ENCODE measurements at places on chromosomes 11 and 22.

- DNase-seq, result no peak
Measured at GRCh38 chr11:131474947-131475346, 104.5 kb downstream of the NTM start.

GRCh38 chr22:42365111-42365865 lies 66.9 kb downstream of the NFAM1 start:
- no peak for DNase-seq

DNA sequence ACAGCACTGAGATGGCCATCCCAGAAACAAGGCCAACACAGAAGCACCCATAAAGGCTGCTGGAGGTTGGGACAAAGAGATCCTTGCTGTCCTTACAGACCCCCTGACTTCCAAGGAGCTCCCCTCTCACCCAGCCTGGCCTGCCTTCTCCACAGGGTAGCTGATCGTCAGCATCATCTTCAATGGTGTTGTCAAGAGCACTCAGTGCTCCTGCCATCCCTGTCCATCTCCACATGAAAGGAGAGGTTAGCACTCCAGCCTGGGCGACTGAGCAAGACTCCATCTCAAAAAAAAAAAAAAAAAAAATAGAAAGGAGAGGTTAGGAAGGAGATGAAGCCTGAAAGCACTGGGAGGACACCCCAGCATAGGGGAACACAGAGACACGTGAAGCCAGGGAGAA lies 2.1 kb upstream of the POU2AF3 start:
- no peak for DNase-seq

DNA sequence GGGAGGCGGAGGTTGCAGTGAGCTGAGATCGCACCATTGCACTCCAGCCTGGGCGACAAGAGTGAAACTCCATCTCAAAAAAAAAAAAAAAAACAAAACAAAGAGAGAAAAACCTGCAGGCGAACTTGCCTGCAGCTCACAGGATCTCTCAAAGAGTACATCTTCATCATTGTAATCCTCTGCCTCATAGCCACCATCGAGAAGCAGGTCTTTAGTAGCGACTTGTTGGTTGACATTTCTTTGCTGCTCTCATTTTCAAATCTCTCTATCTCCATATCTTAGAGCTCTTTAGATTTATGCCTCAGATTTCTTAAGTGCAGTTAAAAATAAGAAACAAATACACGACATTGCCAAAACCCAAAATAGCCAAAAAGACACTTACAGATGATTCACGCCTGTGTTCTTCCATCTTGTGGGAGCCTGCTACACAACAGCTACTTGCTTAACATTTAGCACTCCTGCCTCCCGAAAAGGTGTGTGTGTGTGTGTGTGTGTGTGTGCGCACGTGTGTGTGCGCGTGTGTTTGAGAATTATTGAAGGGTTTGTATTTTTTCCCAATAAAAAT lies 14.6 kb downstream of the FAM227A start:
- no peak for DNase-seq

GRCh38 chr22:37684803-37685615 lies 1.1 kb upstream of the NOL12 start:
- DNase-seq, result no peak

DNA sequence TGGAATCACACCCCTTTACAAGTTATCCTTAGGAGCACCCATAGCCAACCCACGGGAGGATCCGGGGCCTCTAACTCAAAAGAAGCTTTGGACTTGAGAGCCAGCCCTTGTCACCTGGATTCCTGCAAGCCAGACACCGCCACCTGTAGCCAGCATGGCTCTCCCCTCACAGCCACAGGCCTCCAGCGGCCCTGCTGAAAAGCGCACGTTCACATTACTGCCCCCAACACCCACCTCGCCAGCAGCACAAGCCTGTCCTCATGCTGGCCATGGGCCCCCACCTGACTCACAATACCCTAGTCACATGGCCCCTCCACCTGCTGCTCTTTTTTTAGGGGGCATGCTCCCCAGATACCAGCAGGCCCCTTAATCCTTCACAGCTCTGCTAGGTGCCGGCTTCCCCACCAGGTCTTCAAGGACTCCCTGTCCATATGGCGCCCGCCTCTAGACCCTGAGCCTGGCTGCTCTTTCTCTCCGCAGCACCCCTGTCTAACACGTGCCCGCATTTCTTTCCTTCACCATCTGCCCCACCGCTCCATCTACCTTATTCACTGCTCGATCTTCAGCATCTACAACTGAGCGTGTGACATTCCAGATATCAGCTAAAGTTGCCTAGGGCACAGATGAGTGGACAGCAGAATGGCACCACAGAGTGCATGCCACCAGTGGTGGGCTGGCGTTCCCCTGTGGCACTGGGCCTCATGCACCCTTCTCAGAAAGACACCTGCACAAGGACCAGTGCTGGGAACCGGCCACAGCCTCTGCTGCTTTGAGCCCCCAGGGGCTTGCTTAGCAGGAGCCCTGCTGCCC lies 6.6 kb downstream of the CARS1 start:
- no peak for DNase-seq

GRCh38 chr11:57777969-57778317 lies 16.3 kb downstream of the CTNND1 start:
- DNase-seq, result no peak

GRCh38 chr11:17985517-17985916 lies 27.3 kb downstream of the SERGEF start:
- no peak for DNase-seq

GRCh38 chr11:84594602-84595001 lies 1032.5 kb downstream of the DLG2 start:
- no peak for DNase-seq

GRCh38 chr22:33569018-33569417 lies 351.3 kb downstream of the LARGE1 start:
- DNase-seq, result no peak

- DNase-seq, result peak; percentile 82
Measured at GRCh38 chr22:33909075-33909458, 11.2 kb downstream of the LARGE1 start.

DNA sequence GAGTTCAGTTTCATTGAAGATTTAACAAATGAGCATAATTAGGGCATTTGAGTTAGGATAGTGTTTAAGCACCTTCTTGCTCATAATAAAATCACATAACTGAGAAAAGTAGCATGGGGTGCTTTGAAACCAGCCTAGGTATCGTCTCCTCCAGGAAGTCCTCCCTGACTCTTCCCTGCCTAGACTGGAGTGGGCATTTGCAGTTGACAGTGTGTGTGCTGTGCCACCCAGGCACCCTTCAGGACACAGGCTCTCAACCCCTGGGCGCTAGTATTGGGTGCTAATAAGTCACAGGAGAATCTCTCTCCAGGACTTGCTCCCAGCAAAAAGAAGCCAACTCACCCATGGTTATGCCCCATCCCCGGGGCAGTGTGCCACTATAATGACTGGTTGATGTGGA lies 584.1 kb downstream of the INSC start:
- no peak for DNase-seq

DNA sequence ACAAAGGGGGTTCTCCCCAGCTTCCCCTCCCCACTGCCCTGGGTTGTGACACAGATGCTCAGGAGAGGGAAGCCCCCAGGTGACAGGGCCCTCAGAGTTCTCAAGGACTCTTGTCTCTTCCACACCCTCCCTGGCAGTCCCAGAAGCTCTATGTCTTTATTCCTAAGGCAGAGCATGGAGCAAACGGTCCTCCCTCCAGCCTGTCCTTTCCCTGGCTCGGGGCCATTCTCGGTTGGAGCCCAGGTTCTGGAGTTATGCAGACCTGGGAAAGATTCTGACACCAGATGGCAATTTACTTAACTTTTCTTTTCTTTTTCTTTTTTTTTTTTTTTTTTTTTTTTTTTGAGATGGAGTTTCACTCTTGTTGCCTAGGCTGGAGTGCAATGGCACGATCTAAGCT lies 186.6 kb downstream of the CEP164 start:
- DNase-seq, result no peak

DNA sequence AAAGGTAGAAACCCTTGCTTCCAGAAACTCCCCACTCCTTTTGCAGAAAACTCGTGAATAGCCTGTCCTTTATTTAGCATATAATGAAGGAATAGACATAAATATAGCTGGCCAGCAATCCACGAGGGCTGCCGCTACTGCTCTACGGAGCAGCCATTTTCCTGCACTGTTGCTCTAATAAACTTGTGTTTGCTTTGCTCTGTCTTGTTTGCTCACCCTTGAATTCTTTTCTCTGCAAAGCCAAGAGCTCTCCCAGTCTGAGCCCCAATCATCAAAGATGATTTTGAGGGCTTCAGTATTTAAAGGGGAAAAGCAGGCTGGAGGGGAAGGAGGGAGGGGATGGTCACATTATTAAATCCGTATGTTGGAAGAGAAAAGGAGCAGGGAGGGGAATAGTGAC lies 16.6 kb upstream of the CHKA start:
- DNase-seq, result no peak

DNA sequence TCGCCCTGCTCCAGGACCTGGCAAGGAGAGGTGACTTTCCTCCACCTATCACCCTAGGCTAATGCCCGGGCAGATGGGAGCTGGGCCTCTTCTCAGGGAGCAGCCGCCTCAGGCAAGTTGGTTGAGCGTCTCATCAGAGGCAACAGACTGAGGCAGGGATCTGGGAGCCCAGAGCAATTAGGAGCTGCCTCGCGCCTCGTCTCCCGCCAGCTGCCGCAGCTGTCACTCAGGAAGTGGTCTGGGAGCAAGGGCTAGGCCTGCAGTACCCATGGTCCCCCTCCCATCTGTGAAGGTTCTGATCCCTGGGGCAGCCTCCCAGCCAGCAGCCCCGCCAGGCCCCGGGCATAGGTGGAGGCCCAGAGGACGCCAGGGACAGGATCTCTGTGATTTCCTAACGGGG lies 4.6 kb upstream of the CABP7 start:
- DNase-seq, result no peak

GRCh38 chr22:39471381-39472141 lies 14.7 kb downstream of the MGAT3 start:
- peak; percentile 86 for DNase-seq

DNA sequence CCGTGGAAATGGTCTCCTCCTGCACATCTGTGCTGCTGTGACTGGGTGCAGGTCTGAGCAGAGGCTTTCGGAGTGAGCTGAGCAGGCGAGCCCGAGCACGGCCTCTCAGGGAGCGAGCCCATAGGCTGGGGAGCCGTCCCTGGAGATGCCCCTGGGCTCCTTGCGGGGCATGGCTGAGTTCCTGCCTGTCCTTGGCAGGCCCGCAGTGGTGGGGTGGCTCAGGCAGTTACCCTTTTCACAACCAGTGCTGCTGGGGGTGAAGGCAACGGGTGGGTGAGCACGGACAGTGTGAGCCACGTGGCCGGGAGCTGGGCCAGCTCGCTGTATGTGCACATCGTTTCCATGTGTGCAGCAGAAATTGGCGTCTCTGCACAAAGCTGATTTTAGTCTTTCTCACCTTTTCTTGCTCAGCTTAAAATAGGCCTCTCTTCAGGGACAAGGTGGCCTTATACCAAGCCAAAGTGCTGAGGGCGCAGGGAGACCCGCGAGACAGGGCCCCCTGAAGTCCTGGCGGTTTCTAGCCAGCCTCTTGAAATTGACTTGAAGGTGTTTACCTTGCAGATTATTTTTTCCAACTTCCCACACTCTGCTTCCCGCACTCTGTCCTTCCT lies at the start of gene TP53AIP1:
TSS of gene TP53AIP1 (minus strand) at position 55 of the 611 bp plus-strand sequence. CDS start 5,053 bp downstream, outside the sequence.
- no peak for DNase-seq

DNA sequence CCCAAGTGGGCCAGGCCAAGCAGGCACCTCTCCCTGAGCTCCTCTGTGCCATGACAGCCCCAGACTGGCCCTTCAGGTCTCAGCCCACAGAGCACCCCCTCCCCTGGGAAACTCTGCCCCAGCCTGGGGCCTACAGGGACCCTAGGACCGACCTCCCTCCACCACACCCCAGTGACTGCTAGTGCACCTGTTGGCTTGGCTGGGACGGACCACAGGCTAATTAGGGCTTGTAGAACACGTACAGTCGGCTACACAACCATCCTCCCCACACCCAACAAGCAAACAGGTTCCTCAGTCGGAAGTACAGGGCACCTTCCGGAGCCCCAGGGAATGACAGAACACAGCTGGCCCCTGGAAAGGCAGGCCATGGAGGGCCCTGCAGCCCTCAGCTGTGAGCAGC lies 4.3 kb downstream of the SBF1 start:
- DNase-seq, result no peak

DNA sequence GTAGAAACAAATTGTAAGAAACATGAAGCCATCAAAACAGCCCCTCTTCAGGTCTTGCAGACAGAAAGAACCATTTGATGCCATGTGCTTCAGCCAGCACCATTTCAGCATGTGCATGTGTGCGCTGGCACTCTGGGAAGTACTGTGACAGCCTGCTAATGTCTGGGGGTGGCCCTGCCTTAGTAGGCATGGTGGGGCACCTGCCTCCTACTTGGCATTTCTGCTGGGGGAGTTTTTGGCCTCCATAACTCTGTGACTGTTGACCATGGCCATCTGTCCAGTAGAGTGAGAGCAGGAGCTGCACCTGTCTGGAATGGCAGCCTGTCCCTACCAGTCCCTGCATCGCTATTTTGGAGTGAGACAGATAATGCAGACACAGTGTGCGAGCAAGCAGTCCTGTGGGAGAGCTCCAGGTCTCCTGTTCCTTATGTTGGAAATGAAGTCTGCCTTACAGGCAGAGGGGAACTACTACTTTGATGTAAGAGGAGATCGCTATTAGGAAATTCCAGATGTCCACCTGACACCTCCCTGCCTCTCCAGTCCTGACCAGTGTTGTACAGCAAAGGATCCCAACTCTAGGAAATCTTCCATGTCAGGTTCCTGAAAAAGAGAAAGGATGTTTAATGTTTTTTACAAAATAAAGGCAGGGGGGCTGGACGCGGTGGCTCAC lies 102.5 kb downstream of the ATXN10 start:
- no peak for DNase-seq

DNA sequence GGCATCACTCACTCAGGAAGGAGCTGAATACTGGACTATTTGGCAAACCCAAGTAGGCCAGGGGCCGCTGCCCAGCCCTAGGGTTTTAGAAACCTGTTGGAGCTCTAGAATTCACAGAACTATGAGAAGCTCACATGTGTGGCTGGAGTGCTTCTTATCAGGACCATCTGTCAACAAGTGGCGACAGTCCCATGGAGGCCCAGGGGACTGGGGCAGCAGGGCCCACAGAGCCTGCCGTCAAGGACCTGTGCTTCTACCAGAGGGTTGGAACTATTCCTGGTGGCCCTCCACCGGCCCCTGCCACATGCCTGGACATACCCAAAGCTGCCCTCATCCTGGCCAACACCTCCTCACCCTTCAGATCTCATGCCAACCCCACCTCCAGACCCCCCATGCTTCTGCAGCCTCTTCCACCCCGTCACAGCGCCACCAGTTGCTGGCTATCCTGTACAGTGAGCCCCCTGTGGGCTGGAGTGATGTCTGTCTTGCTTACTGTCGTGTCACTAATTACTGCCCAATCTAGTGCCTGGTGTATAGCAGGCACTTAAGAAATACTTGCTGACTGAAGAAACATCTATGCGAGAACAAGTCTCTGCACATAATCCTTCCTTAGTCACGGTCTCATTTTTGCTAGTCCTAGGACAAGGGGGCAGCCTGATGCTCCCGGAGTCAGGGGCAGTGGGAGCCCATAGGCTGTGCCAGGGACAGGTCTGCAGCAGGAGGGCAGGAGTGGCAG lies 27.2 kb upstream of the RASL10A start:
- no peak for DNase-seq

DNA sequence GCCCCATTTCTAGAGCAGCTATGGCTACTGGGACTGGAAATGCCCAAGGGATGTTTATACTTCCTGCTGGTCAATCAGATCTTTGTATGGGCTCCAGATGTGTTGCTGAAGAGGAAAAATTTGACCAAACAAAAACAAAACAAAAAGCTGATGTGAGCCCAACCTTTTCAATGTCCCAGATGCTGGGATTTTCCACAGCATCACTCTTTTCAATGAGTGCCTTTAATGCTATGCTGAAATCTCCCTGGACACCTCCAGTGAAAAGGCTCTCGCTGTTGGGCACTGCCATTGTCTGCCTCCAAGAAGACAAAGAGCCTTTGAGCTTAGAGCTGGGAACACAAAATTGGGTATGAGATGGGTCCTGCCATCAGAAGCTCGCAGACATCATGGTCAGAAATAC lies 671.9 kb downstream of the NTM start:
- DNase-seq, result no peak

- no peak for DNase-seq
Measured at GRCh38 chr22:49179886-49180682, 647.6 kb downstream of the BRD1 start.

Data from GM03348 (cell line).